ENCODE measurements at places on chromosomes 11 and 22.
A peak's percentile ranks its signal among the peaks of the same experiment; 100 is the strongest.

DNA sequence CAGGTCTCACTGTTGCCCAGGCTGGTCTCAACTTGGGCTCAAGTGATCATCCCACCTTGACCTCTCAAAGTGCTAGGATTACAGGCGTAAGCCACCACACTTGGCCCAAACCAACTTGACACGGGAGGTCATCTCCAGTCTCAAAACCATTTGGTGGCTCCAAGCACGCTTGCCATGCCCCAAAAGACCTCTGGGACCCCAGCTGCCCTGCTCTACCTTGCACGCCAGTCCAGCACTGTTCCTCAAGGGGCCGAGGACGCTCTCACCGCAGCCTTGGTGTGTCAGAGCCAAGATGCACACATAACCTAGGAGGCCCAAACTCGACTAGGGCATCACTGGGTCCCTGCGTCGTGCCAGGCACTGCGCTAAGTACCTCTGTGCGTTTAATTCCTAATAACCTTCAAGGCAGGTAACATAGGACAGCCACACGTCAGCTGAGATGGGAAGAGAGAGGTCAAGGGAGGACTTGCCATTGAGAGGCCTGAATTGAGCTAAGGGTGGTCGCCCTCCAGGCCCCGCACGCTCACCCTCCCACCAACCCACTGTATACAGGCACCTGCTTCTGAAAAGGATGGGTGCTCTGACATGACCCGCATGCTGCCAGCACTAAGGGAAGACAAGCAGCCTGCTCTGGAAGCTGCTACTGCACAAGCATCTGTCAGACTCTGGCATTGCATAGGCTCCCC, 4.6 kb upstream of the GAS2L1 start:
- no peak for DNase-seq

- DNase-seq: no peak
These were observed 100.3 kb downstream of the AMOTL1 start for GRCh38 chr11:94868468-94868867.

DNA sequence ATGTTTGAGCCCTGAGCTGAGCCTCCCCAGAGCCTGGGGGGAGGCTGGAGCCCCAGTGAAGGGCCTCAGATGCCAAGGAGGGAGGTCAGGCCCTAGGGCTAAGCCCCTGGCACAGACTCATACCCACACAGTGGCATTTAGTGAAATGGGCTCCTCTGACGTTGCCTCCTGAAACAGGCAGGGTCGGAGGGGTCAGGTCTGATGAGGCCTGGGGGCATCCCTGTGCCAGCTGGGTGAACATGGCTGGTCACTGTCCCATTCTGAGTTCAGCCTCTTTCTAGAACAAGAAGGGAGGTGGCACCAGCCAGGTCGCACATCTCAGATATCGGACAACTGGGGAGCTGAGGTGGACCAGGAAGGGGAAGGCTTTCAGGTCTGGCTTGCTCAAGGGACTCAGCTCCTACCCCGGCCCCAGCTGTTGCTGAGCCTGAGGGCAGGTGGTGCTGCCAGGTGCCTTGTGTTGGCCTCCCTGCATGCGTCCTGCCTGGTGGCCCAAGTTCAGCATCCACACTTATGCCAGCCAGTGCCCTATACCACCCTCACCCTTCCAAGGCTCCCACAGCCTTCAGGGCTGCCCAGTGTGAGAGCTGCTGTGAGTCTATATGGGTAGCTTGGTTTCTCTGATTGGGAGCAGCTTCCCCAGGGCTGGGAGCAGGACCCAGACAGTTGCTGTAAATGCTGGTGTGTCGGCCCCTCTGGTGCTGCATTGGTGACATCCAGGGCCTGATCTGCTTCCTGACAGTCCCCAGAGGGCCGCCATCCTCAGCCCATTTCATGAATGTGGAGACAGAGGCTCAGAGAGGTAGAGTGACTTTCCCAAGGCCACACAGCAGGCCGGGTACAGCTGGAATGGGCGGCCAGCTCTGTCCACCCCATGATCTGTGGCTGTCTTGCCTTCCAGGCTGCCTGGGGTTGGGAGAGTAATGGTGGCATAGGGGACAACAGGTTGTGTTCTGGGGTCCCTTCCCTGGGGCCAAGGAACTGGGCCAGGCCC, 32.8 kb upstream of the PPARA start:
- no peak for DNase-seq

- no peak for DNase-seq
These were observed 509.4 kb upstream of the API5 start for GRCh38 chr11:42802201-42802899.

GRCh38 chr11:73233211-73233610, 15.1 kb downstream of the P2RY2 start:
- no peak for DNase-seq

DNA sequence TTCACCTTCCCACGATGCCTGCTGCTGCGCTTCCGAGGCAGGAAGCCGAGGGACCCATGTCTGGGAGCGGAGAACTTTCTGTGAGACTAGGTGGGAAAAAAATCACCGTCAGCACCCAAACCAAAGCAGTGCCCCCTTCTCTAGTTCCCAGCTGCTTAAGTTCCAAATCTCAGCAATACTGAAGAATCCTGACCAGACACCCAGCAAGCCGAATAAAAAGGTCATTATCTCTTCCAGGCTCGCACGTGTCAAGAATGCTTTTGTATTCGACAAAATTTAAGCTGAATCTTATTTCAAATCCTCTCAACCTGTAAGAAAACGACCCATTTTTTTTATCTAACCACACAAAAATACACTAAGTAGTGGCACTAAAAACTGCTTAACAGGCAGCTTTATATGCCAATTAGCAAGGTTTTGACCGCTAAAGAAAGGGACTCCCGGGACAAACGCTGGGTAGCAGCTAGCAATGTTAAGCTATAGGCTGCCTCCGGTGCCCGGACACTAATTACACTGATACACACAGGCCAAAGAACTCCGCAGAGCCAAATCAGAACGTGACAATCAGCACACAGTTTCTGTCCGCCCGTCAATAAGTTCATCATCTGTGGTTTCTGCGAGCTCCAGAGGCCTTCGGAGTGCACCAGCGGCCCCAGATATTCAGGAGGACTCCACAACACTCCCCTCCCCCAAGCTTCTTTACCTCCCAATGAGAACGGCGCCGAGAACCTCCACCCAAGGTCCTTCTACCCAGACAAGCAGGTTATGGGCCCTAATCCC, 728 bp downstream of the RPL3 start:
- DNase-seq: peak; percentile 47

GRCh38 chr11:94926271-94926625, 47.1 kb downstream of the CWC15 start:
- DNase-seq: no peak

- no peak for DNase-seq
These were observed 6.7 kb upstream of the NAV2 start for GRCh38 chr11:19705936-19706335.

DNA sequence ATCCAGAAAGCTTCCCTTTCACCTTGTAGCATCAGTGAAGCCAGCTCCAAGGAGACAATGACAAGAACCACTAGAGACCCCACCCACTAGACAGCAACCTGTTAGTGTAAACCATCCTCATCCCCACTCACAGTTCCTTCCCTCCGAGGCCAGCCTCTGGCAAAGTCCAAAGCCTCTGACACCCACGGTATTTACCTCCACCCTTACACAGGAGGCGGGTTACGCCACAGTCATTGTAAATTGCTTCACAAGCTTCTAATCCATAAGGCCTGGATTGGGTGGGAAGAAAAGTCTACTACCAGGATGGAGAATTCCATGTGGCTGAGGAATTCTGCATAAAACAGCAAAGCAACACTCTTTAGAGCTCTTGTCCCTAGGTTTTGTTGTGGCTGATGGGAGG, 287.4 kb downstream of the BUD13 start:
- DNase-seq: no peak

GRCh38 chr22:46580940-46581537, 39.1 kb upstream of the GRAMD4 start:
- DNase-seq: no peak

DNA sequence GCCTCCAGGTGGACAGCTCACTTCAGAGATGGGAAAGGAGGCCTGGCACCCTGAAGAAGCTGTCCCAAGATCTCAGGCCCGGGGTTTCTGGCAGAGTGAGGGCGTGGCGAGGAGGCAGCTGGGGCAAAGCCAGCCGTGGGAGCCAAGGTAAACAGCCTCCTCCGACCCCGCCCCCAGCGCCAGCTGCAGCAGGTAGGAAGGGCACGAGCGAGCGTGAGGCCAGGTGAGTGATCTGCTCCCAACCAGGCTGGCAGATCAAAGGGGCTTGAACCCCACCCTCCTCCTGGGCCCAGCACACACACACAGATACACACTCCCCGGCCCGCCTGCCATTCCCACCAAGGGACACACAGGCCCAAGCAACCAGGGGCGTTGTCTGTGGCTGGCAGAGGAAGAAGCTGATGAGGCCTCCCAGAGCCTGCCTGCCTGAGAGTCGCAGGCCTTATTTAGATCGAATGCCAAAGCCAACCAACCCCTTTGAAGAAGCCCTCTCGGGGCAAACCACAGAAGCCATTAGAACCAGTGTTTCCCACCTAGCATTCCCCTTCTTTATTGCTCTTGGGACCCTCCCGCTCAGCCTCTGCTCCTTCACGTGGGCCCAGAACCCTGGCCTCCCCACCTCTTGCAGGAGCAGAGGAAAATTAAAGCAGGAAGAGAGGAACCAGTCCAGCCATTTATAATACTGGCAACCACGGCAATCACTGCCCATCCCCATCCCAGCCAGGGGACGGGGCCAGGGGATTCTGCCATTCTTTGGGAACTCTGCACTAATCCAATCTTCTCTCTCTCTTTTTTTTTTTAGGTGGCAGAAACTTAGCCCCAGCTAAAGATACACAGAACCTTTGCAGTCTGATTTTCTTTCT, 5.0 kb downstream of the PDGFB start:
- peak; percentile 20 for DNase-seq

DNA sequence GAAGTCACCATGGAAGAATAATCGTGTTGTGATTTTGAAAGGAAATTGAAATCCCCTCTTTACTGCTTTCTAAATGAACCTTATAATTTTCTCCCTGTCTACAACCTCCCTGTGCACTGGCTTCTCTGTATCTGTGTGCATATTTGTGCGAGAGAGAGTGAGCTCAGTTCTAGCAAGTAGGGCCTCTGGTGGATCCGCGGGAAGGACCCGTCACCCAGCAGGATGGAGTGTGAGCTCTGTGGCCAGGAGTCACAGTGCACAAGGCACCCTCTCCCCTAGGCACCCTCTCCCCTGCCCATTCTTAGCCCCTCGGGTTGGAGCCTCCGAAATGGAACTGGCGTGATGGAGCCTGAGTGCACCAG, 109.0 kb downstream of the TRIM29 start:
- DNase-seq: no peak

- no peak for DNase-seq
These were observed 60.6 kb downstream of the PTPRJ start for GRCh38 chr11:48040830-48041444.

DNA sequence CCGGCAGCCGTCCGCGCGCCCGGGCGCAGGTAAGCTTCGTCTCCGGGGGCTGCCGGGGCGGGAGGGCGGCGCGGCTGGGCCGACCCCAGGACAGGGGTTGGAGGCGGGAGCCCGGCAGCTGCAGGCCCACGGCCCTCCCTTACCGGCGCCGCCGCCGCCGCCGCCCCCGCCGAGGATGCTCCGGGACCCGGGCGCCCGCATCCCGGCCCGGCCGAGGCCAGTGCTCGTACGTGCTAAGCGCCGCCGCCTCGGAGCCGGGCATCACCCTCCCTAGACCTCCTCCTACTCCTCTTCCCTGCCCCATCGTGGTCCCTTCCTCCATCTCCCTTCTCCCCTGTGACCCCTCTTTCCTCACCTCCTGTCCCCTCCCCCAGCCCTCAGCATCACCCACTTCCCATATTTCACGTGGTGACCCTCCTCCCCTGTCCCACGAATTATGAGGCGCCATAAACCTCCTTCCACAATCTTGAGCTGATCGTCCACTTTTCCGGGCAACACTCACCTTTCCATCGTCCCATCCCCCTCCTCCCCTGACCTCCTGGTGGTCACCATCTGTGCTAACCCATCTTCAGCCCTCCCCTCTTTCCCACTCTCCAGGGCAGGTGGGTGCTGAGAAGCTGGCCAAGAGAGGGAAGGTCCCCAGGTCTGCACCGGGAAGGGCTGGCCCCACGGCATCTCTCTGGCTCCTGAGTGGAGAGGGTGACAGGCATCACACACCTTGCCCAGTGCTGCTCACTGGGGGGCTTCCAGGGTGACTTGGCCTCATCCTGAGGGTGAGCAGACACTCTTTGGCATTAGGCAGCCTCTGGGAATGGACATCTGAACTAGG, 612 bp downstream of the ASPHD2 start:
- DNase-seq: no peak

GRCh38 chr11:45078236-45079074, 68.0 kb upstream of the PRDM11 start:
- no peak for DNase-seq

DNA sequence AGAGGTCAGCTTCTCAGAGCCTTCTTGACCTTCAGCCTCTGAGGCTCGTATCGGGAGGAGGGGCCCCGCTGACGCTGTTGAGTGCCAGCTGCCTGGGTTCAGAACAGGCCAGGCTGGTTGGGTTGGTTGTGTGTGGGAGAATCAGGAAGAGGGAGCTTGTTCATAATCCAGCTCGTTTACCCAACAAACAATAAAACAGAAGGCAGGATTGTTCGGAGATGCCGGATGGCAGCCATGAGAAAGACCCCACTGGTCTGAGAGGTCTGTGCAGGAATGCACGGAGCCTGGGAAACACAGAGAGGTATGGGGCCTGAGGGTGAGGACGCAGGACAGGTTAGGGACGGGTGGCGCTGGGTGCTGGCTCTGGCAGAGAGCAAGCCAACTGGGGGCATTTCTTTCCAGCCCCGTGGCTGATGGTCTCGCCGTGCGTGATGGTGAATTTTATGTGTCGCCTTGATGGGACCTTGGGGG, 31.6 kb upstream of the SHANK2 start:
- DNase-seq: no peak

- no peak for DNase-seq
These were observed 22.8 kb upstream of the P2RY6 start for GRCh38 chr11:73249304-73249703.

- peak; percentile 1 for DNase-seq
These were observed 113.8 kb downstream of the NECTIN1 start for GRCh38 chr11:119615003-119615881.

- no peak for DNase-seq
These were observed 305.9 kb downstream of the CADM1 start for GRCh38 chr11:115198321-115198741.

- DNase-seq: no peak
These were observed 1165.3 kb downstream of the TBC1D22A start for GRCh38 chr22:47927648-47928210.
